Fibroblast of lung (primary cell): ENCODE measurements at places on chromosomes 6 and 20. TPM values are rescaled to one million over a fixed set of nuclear protein-coding genes. Genes with fewer than 3 reads are reported as not detected.

Gene SERPINB6
- polyA plus RNA-seq, result 158 and 181 TPM in 2 replicates

Gene BMP6
- polyA plus RNA-seq, result 0.09 and 0.20 TPM in 2 replicates

Gene CFAP206
- 0.11 and 0.26 TPM in 2 replicates for polyA plus RNA-seq

Gene THBS2
- polyA plus RNA-seq, result 86.5 and 99.4 TPM in 2 replicates

Gene RPP21
- polyA plus RNA-seq, result 16.7 and 20.5 TPM in 2 replicates

Gene FUT9
- not detected in 2 replicates for polyA plus RNA-seq

Gene TSPO2
- not detected in 2 replicates for polyA plus RNA-seq

Gene KCNS1
- polyA plus RNA-seq, result 0.24 and 0.33 TPM in 2 replicates

Gene NRSN1
- polyA plus RNA-seq, result not detected in 2 replicates

Gene POM121L2
- polyA plus RNA-seq, result not detected in 2 replicates

Gene NELFE
- 81.7 and 119 TPM in 2 replicates for polyA plus RNA-seq

Gene EDEM2
- 23.8 and 25.3 TPM in 2 replicates for polyA plus RNA-seq

Gene CLVS2
- polyA plus RNA-seq, result not detected in 2 replicates

Gene C4B
- 4.9 and 16.2 TPM in 2 replicates for polyA plus RNA-seq

Gene CAGE1
- polyA plus RNA-seq, result not detected in 2 replicates

Gene UNC5CL
- polyA plus RNA-seq, result 0.01 TPM in 1 of 2 replicates, not detected in the other

Gene AKIRIN2
- polyA plus RNA-seq, result 34.4 and 41.0 TPM in 2 replicates

Gene OLIG3
- polyA plus RNA-seq, result not detected in 2 replicates

Gene HAO1
- not detected in 2 replicates for polyA plus RNA-seq

Gene UST
- polyA plus RNA-seq, result 6.8 and 9.7 TPM in 2 replicates

Gene CGA
- 0.09 and 0.18 TPM in 2 replicates for polyA plus RNA-seq

Gene ZFP57
- not detected in 2 replicates for polyA plus RNA-seq

Gene ID1
- polyA plus RNA-seq, result 14.5 and 62.4 TPM in 2 replicates

Gene CLPSL1
- not detected in 2 replicates for polyA plus RNA-seq

Gene SLCO4A1
- 0.84 TPM in 1 of 2 replicates, not detected in the other for polyA plus RNA-seq

Gene PGBD1
- 5.5 and 5.8 TPM in 2 replicates for polyA plus RNA-seq

Gene MYLK2
- 0.03 TPM in 1 of 2 replicates, not detected in the other for polyA plus RNA-seq

Gene FAM217A
- not detected in 2 replicates for polyA plus RNA-seq

Gene TBC1D32
- polyA plus RNA-seq, result 4.9 and 6.3 TPM in 2 replicates

Gene MEP1A
- polyA plus RNA-seq, result not detected in 2 replicates

Gene CEP85L
- polyA plus RNA-seq, result 6.4 and 7.3 TPM in 2 replicates

Gene IPCEF1
- 0.03 and 0.46 TPM in 2 replicates for polyA plus RNA-seq

Gene SEL1L2
- polyA plus RNA-seq, result not detected in 2 replicates

Gene MATN4
- 0.02 and 0.06 TPM in 2 replicates for polyA plus RNA-seq

Gene MAFB
- polyA plus RNA-seq, result 0.40 and 0.75 TPM in 2 replicates

Gene KCNK16
- not detected in 2 replicates for polyA plus RNA-seq

Gene LTB
- polyA plus RNA-seq, result not detected in 2 replicates

Gene CD24
- 0.19 and 0.69 TPM in 2 replicates for polyA plus RNA-seq

Gene HLA-DMB
- 0.28 TPM in 2 replicates for polyA plus RNA-seq

Gene RNF144B
- 0.29 and 0.61 TPM in 2 replicates for polyA plus RNA-seq

Gene MUC22
- not detected in 2 replicates for polyA plus RNA-seq

Gene EDN3
- polyA plus RNA-seq, result not detected in 2 replicates

Gene KCNB1
- 0.07 and 0.08 TPM in 2 replicates for polyA plus RNA-seq

Gene TIAM2
- 6.2 and 7.0 TPM in 2 replicates for polyA plus RNA-seq

Gene GMPR
- polyA plus RNA-seq, result 16.4 and 27.1 TPM in 2 replicates

Gene ITPA
- 32.2 and 37.8 TPM in 2 replicates for polyA plus RNA-seq

Gene NKAIN4
- polyA plus RNA-seq, result not detected in 2 replicates

Gene BEND6
- 9.7 and 11.5 TPM in 2 replicates for polyA plus RNA-seq

Gene MMS22L
- polyA plus RNA-seq, result 9.5 and 14.8 TPM in 2 replicates

Gene ERVFRD-1
- polyA plus RNA-seq, result not detected in 2 replicates

Gene PRICKLE4
- polyA plus RNA-seq, result 0.08 and 0.19 TPM in 2 replicates

Gene ASIP
- polyA plus RNA-seq, result not detected in 2 replicates

Gene GTSF1L
- not detected in 2 replicates for polyA plus RNA-seq

Gene MROH8
- 1.7 and 2.9 TPM in 2 replicates for polyA plus RNA-seq

Gene ZBTB12
- polyA plus RNA-seq, result 1.2 and 1.6 TPM in 2 replicates

Gene FAM50B
- 4.2 and 5.6 TPM in 2 replicates for polyA plus RNA-seq

Gene AVP
- not detected in 2 replicates for polyA plus RNA-seq

Gene TCP11
- polyA plus RNA-seq, result 0.16 and 0.24 TPM in 2 replicates
